Activated CD8-positive, alpha-beta memory T cell treated with anti-CD3 and anti-CD28 coated beads for 4 hours (primary cell): ENCODE measurements at places on chromosomes 6 and 20.

DNA sequence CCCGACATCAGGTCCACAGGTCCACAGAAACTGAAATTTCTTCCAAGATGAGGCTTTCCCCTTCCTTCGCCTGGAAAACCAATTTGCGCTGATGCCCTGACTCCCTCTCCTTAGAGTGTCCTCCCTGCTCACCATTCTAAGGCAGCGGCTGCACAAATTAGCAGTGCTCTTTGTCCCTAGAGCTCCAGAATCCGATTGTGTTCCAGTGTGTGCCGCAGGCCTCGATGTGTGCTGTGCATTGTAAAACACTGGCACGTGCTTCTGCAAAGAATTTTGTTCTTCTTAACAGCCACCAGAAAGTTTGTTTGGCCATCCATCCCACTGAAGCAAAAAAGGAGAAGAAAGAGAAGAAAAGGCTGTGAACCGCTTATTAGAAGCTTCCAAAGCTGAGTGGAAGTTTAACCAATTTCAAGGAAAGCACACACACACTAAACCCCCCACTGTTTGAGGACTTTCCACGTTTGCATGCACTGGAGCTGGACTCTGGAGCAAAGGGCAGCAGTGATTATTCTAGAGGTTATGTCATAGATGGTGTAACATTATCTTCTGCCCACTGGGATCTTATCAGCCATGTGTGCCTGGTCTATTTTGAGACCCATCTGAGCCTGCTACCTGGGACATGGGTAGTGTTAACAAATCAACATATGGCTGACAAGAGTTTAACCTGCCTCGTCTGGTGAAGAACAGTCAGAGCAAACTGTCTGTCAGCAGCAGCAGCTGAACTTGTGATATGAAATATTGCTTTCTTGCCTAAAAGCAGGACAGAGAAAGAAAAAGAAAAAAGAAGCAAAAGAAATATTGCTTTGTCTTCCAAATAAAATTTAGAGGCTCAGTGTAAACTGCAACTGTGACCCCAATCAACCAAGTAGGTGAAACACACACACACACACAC lies 64.9 kb upstream of the RREB1 start:
- no peak for DNase-seq

DNA sequence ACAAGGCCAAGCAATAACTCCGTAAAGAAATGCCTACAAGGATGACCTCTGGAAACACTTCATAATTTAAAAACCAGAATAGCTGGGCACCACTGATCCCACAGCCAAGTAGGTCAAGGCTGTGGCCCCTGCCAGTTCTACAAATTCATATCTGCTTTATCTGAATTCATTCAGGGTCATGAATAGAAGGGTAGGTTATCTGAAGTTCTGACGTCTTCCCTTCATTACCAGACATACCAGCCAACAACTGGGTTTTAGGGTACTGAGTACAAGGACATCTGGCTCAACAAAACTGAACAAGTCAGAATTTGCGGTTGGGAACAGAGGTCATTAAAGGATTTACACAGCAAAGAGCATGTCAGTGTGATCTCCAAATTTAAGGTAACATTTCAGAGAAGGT lies 26.0 kb downstream of the MAP3K5 start:
- DNase-seq: no peak

DNA sequence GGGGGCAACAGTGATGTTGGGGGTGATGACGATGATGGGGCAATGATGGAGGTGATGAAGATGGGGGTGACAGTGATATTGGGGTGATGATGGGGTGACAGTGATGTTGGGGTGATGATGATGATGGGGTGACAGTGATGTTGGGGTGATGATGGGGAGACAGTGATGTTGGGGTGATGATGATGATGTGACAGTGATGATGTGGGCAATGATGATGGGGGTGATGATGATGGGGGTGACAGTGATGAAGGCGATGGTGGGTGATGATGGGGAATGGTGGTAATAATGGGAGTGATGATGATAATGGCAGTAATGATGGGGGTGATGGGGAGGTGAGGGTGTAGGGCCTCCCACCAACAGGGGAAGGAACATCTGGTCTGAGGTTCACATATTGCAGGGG lies 150.6 kb downstream of the ERMARD start:
- no peak for DNase-seq

GRCh38 chr6:20652299-20653084 lies 118.2 kb downstream of the CDKAL1 start:
- no peak for DNase-seq

GRCh38 chr6:903761-904160 lies 210.8 kb upstream of the EXOC2 start:
- DNase-seq: no peak

- no peak for DNase-seq
Measured at GRCh38 chr20:37361336-37361735, 15.4 kb downstream of the SRC start.

DNA sequence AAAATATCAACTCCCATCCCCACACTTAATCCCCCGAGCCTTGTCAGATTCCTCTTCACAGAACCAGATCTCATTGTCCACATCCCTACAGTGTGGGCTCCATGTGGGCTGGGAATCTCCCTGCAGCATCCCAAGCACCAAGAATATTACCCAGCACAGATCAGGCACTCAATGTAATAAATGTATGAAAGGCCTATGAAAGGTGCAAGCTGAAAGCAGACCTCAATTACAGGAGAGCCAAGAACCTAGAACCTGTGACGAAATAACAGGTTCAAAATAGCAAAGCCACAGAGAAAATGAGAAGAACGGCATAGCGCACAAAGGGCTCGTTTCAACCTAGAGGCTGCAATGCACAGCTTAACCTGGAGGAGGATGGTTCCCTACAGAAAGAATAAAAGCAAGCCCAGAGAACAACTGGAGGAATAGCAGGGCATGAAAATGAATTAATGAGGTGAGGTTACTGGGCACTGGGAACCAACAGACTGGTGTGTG lies 3.1 kb downstream of the SLC23A2 start:
- DNase-seq: no peak

DNA sequence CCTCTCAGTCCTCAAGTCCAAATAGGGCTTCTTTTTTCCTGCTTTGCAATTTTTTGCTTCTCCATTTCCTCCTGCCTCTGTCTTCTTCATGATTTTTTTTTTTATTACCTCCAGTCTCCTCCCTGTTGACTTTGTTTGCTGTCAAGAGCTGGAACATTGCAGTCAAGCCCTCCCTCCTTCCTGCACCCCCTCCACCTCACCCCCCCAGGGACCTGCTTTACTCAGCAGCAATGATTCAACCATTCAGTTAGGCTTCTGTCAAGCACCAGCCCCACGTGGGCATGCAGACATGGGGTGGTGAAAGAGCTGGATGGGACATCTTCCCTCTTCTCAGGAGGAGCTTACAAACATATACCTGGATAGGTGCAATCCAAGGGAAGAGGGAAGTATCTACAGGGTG lies 142.4 kb downstream of the LRFN2 start:
- no peak for DNase-seq

DNA sequence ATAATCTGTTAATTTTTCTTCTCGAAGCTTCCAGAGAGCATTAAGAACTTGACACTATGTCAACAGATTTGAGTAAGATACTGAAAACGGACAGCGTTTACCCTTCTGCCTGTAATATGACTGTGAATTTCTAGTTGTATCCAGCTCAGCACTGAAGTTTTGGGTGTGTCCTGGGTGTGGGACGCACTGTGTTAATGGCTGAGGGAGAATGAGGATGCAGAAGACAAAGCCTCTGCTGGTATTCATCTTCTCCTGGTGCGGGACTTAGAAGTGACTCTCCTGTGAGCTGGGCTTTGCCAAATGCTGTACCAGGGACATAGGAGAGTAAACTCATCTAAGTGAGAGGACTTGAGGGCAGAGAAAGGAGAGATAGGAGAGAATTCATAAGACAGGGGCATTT lies 90.3 kb upstream of the CLDN20 start:
- no peak for DNase-seq

GRCh38 chr6:69022993-69023392 lies 387.9 kb downstream of the ADGRB3 start:
- no peak for DNase-seq

DNA sequence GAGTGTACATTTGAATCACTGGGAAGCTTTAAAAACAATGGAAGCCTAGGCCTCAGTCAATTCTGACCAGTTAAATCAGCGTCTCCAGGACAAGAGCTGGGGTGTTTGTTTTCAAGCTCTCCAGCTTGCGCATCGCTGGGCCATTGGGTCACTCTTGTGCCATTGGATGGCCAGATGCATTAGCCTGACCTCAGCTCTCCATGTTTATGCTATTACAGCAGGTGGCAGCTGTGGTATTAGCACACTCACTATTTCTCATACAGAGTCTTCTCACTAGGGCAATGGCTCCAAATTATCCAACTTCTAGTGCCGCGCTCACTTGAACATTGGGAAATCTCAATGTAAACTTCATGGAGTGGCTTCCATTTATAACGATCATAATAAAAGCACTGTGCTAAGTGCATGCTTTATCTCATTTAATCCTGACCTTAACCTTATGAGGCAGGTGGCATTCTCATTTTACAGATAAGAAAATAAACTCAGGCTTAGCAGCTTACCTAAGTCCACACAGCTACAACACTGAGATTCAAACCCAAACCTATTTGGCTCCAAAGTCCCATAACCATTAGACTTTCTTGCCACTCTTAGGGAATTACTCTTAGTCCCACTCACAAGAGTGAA lies 108.8 kb downstream of the PPP1R14C start:
- DNase-seq: no peak
